ENCODE measurements at places on chromosomes 7 and 10.
A peak's percentile ranks its signal among the peaks of the same experiment; 100 is the strongest.

GRCh38 chr7:83038787-83039186, 123.9 kb downstream of the PCLO start:
- no peak for DNase-seq

DNA sequence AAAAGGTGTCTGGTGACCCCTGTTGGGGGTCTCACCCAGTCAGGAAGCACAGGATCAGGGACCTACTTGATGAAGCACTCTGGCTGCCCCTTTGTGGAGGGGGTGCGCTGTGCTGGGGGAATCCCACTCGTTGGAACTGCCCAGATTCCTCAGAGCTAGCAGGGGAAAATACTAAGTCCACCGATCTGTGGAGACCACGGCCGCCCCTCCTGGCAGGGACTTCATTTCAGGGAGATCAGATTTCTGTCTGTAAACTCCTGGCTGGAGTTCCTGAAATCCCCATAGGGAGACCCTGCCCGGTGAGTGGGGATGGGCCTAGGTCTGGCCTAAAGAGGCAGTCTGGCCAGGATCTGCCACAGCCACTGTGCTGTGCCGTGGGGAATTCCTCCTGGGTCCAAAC, 79.3 kb upstream of the ADCY1 start:
- no peak for DNase-seq

- DNase-seq = no peak
Observed at GRCh38 chr10:31353574-31353973, 34.6 kb downstream of the ZEB1 start.

DNA sequence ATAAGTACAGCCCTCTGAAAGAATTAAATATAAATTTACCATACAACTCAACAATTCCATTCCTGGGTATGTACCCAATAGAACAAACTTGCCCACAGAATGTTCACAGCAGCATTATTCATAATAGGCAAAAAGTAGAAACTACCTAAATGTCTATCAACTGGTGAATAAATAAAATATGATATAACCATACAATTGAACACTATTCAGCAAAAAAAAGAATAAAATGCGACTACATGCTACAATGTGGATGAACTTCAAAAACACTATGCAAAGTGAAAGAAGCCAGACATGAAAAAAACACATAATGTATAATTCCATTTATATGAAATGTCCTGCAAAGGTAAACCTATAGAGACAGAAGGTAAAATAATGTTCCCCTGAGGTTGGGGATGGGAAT, 2.0 kb upstream of the CPN1 start:
- no peak for DNase-seq

GRCh38 chr7:70574970-70575799, 556.8 kb upstream of the GALNT17 start:
- peak; percentile 80 for DNase-seq

DNA sequence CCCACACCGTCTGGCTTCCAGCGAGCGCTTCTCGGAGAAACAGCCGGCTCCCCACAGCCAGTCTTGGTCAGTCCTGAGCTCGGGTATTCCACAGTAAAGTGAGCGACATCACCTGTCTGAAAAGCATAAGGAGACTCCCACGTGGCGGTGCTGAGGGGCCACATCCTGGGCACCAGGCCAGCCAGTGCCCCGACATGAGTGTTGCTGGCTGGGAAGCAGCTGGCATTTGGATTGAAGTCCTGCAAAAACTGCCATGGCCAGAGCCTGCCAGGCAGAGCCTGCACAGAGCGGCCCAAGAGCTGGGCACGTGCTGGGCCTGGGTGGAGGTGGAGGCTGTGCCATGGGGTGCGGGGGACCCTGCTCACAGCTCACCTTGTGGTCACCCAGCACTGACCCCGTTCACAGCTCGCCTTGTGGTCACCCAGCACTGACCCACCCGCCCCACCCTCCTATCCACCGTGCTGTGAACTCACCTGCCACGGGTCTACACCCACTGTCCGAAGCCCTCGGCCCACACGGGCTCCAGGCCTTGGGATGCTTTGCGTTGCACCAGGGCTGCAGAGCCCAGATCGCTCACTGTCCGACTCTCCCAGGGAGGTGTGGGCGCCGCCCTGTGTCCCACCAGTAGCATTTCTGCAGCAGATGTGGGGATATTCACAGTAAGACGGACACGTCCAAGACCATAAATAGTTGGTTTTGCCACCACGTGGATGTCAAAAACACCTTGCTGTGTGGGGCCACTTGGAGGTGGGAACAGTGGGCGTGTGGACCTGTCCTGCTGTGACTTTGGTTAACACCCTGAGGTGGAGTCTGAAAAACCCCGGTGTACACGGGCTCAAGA, 48.8 kb downstream of the PITRM1 start:
- DNase-seq = no peak

- DNase-seq = no peak
Observed at GRCh38 chr10:110774069-110775019, 97.4 kb upstream of the PDCD4 start.

GRCh38 chr10:104113376-104113956, 8.5 kb upstream of the SFR1 start:
- DNase-seq = no peak

DNA sequence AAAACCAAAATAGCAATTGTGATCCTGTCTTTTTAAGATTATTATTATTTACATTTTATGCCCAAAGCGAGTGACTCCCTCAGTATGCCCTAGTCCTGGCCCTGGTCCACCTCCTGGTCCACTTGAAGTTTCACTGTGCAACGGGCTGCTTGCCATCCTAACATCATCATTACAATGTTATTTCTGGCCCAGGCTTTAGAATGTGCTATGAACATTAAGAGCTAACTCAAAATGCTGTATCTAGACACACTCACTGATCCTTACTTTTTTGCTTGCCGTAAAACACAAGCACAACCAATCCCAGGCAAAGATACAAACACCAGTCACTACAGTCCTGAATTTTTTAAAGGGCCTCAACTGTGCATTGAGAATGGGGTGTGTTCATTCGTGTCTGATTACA, 38.4 kb downstream of the RHOBTB1 start:
- DNase-seq = no peak

DNA sequence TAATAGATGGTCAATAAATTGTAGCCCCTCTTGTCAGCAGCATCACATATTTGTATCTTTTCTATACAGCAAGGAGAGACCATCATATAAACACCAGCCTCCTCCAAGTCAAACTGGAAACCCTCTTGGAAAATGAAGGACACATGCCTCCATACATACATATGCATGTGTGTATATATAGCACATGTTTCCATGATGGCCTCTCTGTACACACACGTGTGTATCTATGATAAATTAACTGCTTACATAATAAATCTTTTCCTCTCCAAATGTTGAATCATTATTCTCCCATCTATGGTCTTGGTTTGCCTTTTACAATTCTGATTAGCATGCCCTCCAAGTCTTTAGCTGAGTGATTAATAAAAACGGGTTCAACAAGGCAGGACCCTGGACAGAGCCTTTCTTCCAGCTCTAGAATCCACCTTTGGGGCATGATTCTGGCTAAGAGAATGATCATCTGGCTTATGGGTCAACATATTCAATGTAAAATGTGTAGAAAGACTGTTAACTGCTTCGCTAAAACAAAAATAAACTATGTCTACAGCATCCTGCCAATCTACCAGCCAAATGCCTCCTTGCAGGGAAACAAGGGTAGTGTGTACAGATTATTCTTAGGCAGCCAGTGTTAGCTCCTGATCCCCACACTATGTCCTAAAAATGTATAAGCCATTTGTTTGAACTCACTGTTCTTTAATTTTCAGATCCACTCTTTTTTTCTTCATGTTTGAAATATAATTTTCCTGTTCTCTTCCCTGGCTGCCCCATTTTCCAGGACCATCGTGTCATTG, 70.0 kb downstream of the CRTAC1 start:
- no peak for DNase-seq

DNA sequence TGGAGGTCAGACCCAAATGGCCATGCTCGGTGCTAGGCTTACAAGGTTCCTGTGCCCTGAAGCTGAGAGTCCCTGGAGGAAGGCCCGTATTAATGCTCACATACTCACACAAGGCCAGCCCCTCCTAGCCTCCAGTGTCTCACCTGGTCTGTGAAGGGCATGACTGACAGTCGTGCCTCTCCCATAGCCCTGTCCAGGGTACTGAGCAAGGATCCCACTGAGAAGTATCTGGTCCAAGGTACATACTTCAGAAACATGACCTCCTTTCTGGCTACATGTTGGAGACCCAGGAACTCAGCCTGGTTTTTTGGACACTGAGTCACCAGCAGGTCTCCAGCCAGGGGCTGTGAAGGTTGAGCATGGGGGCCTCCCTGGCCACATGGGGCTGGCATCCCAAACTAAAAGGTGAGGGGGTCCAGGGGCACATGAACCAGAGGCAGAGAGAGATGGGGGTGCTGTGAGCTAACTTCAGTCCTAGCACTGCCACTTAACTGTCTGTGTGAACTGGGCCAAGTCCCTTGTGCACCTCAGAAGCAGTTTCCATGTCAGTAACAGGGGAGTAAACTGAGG, 17.6 kb upstream of the RASGEF1A start:
- DNase-seq = no peak

DNA sequence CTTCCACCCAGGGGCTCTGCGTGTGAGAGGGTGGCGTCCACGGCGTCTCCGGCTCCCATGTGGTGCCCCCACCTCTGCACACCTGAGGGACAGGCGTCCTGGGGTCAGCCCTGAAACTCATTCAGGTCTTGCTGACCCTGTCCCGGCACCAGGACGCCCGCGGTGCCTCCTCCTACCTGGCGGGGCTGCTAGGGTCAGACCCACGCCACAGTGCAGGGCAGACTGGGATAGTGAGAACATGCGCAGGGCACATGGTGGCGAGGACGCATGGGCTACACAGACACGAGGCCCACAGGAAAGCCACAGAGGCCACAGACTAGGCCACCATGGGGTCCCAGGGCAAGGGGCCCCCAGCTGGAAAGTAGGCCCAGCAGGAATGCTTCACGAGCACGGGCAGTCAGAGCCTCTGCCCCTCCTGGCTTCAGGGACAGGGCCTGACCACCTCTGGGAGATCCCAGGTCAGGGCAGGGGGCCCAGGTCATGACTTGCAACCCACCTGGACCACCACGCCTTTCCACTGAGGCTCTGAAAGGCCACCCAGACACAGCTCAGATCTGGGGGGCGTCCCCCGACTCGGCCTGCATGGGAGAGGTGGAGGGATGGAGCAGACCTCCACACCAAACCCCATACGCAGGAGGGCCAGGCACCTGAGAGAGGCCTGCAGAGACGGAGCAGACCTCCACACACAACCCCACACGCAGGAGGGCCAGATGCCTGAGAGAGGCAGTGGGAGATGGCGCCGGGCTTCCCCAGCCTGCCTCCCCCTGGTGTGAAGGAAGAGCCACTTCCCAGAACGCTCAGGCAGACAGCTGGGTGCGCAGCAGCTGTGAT, 188.6 kb downstream of the ELFN1 start:
- no peak for DNase-seq

- no peak for DNase-seq
Observed at GRCh38 chr7:101166909-101167644, 1.7 kb upstream of the VGF start.

DNA sequence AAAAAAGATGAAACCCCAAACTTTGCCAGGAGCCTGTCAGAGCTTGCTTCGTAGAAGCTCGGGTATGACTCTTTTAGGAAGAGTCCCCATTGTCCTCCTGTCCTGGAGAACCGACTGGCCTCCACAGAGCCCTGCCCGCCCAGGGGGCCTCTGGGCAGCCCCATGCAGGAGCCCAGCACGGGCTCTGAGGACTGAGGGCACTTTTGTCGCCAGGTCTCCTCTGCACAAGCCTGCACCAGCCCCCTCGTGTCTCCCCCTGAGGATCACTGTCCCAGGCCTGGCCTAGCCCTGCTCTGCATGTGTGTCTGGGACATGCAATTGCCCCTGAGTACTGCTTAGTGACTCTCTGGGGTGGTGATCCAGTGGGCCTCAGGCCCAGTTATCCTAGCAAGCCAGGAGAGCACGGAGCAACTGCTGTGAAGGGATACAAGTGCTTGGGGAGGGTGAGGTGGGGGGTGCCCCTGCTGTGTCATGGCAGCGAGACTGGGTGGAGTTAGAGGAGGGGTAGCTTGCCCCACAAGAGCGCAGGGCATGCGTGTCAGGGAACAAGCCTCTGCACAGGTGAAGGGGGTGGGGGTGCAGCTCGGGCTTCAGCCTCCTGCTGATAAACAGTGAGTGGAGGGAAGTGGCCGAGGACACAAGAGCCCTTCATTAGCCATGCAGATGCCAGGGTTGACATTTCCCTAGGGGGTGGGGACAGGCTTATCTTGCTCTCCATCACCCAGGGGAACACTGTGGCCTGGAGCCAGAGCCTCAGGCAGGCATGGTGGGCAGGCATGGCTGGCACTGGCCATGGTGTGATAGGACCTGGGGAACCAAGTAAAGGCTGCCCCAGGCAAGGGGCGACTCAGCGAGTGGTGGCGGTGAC, 143.4 kb downstream of the C10orf105 start:
- peak; percentile 77 for DNase-seq

DNA sequence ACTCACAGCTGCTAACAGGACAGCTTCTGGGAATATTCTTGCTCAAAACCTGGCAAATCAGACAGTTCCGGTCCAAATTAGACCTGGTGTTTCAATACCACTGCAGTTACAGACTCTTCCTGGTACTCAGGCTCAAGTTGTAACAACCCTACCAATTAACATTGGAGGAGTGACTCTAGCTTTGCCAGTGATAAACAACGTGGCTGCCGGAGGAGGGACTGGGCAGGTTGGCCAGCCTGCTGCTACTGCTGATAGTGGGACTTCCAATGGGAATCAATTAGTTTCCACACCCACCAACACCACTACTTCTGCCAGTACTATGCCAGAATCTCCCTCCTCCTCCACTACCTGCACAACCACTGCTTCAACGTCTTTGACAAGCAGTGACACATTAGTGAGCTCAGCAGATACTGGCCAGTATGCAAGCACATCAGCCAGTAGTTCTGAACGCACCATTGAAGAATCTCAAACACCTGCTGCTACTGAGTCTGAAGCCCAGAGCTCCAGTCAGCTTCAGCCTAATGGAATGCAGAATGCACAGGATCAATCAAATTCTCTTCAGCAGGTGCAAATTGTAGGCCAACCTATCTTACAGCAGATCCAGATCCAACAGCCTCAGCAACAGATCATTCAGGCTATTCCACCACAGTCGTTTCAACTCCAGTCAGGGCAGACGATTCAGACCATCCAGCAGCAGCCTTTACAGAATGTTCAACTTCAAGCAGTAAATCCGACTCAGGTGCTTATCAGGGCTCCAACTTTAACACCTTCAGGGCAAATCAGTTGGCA, 2.1 kb downstream of the SP4 start:
- peak; percentile 27 for DNase-seq

DNA sequence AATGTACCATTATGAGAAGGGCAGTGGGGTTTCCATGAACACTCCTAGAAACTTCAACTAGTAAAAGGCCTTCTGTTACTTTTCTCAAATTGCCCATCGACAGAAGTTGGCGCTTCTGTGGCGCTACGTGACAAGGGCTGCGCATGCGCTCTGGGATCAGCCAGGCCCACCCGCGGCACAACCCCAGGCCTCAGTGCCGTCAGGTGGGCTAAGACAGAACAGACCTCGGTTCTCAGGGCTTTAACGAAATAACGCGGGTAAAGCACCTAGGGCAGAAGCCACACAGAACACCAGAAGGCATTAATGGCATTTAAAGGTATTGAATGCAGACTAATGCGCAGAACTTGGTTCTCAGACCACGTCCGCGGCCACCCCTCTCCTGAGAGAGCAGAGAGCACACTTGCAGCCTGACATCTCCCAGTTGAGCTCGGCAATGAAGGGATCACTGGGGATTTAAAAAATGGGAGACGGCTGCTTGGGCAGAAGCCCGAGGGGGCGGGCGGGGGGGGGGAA, 67.6 kb upstream of the CTNNA3 start:
- DNase-seq = peak; percentile 60

GRCh38 chr10:132685921-132686680, 99.8 kb downstream of the NKX6-2 start:
- DNase-seq = no peak

All from NCI-H345 (cell line).